ENCODE measurements at places on chromosomes 16 and 17. TPM values are rescaled to one million over a fixed set of nuclear protein-coding genes. Genes with fewer than 3 reads are reported as not detected.

The TLCD3B gene
- 0.35 TPM for polyA plus RNA-seq

The TEX14 gene
- polyA plus RNA-seq, result 0.08 TPM

The KRTAP1-3 gene
- not detected for polyA plus RNA-seq

The FAHD1 gene
- polyA plus RNA-seq, result 64.5 TPM

The CISD3 gene
- 35.4 TPM for polyA plus RNA-seq

The SRCIN1 gene
- polyA plus RNA-seq, result 3.4 TPM

The KRT24 gene
- polyA plus RNA-seq, result not detected

The SLC16A13 gene
- 10.9 TPM for polyA plus RNA-seq

The ABCA5 gene
- polyA plus RNA-seq, result 4.5 TPM

The DHX58 gene
- 0.26 TPM for polyA plus RNA-seq

The ABI3 gene
- not detected for polyA plus RNA-seq

The HASPIN gene
- 12.0 TPM for polyA plus RNA-seq

The TEX19 gene
- 0.55 TPM for polyA plus RNA-seq

The PARD6A gene
- 1.4 TPM for polyA plus RNA-seq

The MGAT5B gene
- 16.2 TPM for polyA plus RNA-seq

The TSPAN10 gene
- polyA plus RNA-seq, result 7.1 TPM

The AANAT gene
- polyA plus RNA-seq, result not detected

The P3H4 gene
- 62.1 TPM for polyA plus RNA-seq

The MYLK3 gene
- polyA plus RNA-seq, result 0.05 TPM

The TP53TG3B gene
- not detected for polyA plus RNA-seq

The CAMKK1 gene
- 12.6 TPM for polyA plus RNA-seq

The DNAJC7 gene
- polyA plus RNA-seq, result 161 TPM

The UBE2G1 gene
- 78.5 TPM for polyA plus RNA-seq

The MRM1 gene
- polyA plus RNA-seq, result 21.7 TPM

The KCNH4 gene
- polyA plus RNA-seq, result 0.37 TPM

The NLRC3 gene
- polyA plus RNA-seq, result not detected
